ENCODE measurements at places on chromosomes 16 and 17. TPM values are rescaled to one million over a fixed set of nuclear protein-coding genes. Genes with fewer than 3 reads are reported as not detected.

- DNase-seq = no peak
Measured at GRCh38 chr16:85522308-85522841, 90.7 kb upstream of the GSE1 start.

DNA sequence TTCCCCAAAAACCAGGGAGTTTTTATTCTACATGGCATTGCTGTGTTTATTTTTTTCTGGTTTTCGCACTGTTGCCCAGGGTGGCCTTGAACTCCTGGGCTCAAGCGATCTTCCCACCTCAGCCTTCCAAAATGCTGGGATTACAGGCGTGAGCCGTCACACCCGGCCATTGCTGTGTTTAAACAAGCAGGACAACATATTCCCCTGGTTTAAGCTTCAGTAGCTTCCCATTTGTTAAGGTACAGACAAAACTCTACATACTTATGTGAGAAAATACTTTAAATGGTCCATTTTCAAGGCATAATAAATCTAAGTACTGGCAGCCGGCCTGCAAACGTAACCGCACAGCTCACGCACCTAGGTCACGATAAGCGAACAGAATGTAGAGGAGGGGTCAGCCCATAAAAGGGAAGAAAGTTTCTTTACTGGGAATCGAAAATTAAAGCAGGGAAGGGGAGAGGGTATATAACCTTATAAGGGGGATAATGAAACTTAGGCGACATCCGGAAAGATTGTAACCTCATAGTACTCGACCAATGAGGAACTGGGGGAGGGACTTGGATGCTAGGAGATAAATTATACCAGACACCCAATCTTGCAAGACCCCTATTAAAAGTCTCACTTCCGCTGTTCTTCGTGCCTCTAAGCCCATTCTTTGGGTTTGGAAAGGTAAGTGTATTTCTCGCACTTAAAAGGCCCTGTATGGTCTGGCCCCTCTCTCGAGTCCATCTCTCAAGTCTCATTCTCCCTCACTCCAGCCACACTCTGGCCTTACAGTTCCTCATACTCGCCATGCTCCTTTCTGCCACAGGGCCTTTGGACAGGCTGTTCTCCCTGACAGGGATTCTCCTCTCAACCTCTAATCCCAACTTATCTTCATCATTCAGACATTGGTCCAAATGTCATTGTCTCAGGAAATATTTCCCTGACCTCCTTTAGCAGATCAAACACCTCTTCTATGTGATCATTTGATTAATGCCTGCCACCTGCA, 59.2 kb downstream of the TEX14 start:
- DNase-seq = no peak

GRCh38 chr16:23274968-23275367, 27.1 kb upstream of the SCNN1B start:
- DNase-seq = peak; percentile 17

DNA sequence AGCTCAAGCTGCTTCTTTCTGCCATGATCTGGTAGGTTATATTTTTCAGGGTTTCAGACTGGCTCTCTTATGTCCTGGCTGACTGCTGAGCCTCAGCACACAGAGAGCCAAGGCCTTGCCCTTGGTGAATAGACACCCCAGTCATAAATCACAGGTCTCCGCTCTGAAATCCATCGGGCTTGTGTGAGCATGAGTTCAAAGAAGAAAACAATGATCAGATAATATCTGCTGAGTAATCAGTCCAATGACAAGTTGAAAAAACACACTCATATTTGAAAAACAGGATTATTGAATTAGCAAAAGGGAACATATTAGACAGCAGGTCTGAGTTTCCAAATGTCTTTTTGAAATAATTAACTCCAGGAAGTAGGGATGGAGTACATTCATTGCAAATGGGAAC, 51.1 kb upstream of the NDRG4 start:
- DNase-seq = no peak

GRCh38 chr16:17801068-17801467, 330.3 kb upstream of the XYLT1 start:
- DNase-seq = no peak

- no peak for DNase-seq
Measured at GRCh38 chr16:31664683-31665482, 137.2 kb downstream of the AHSP start.

The PRSS36 gene
- total RNA-seq = 1.4 TPM

The AHSP gene
- not detected for total RNA-seq

The DHRS11 gene
- 44.7 TPM for total RNA-seq

The PLK1 gene
- total RNA-seq = 104 TPM

The SPNS2 gene
- total RNA-seq = 1.00 TPM
